ENCODE measurements at places on chromosomes 6 and 20.

- H3K27me3 ChIP-seq, result no peaks in the 10 kb centered on the region
- H3K4me1 ChIP-seq, result peaks cover 2% of the 10 kb centered on the region
- no peak overlapping the region for H3K4me3 ChIP-seq
- H3K27ac ChIP-seq, result no peak overlapping the region
- no peaks in the 10 kb centered on the region for H3K36me3 ChIP-seq
- no peak for DNase-seq
These were observed 16.2 kb upstream of the FRMD1 start for GRCh38 chr6:168095171-168095691.

GRCh38 chr6:63527658-63528514 lies 44.4 kb upstream of the LOC128125822 start:
- no peaks in the 10 kb centered on the region for H3K4me1 ChIP-seq
- H3K36me3 ChIP-seq, result no peaks in the 10 kb centered on the region
- H3K4me3 ChIP-seq, result no peak overlapping the region
- peaks cover 3% of the 10 kb centered on the region for H3K27me3 ChIP-seq
- peak; percentile 35 for DNase-seq

- DNase-seq, result no peak
- H3K27me3 ChIP-seq, result no peaks in the 10 kb centered on the region
- no peaks in the 10 kb centered on the region for H3K36me3 ChIP-seq
These were observed 76.4 kb downstream of the PHACTR2 start for GRCh38 chr6:143754204-143754603.

DNA sequence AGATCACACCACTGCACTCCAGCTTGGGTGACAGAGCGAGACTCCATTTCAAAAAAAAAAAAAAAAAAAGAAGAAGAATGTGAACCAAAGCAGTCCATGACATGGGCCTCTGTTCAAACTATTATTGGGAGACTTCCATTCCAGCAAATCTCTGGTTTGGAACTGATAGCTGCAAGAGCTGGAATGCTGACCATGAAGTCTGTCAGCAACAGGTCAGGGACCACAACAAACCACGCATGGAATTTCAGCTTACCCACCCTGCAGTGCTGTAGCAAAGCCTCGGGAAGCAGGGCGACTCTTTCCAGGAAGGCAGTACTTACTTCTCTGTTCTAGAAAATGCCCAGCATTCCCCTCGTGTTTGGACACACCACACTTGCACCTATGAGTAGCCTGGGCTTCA lies 34.1 kb upstream of the TBC1D7 start:
- H3K4me3 ChIP-seq, result no peak overlapping the region
- no peaks in the 10 kb centered on the region for H3K36me3 ChIP-seq
- no peaks in the 10 kb centered on the region for H3K27me3 ChIP-seq

DNA sequence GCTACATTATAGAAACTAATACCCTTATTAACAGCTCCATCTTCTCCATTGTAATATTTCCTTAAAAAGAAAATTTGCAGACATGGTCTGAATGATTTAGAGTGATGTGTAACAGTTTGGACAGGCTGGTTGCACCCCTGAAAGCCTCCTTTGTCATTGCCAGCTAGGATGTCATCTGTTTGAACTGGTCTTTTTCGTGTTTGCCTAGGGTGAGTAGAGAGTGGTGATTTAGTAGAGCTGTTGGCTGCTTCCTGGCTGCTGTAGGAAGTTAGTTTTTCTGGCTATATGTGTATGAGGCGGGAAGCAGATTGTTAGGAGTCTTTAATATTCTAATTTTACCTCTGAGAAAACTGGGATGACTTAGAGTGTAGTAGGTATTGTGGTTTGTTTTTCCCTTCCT lies 101.1 kb downstream of the ZFAND3 start:
- H3K4me3 ChIP-seq, result no peak overlapping the region
- H3K36me3 ChIP-seq, result no peaks in the 10 kb centered on the region
- no peaks in the 10 kb centered on the region for H3K4me1 ChIP-seq
- DNase-seq, result no peak

- no peak for DNase-seq
- H3K4me3 ChIP-seq, result no peak overlapping the region
- H3K4me1 ChIP-seq, result no peaks in the 10 kb centered on the region
- no peaks in the 10 kb centered on the region for H3K27me3 ChIP-seq
- no peaks in the 10 kb centered on the region for H3K36me3 ChIP-seq
- no peak overlapping the region for H3K27ac ChIP-seq
These were observed 499.0 kb upstream of the RNF217 start for GRCh38 chr6:124463271-124463670.

- H3K27ac ChIP-seq, result no peak overlapping the region
- H3K36me3 ChIP-seq, result no peaks in the 10 kb centered on the region
- H3K27me3 ChIP-seq, result no peaks in the 10 kb centered on the region
- no peak overlapping the region for H3K4me3 ChIP-seq
- no peaks in the 10 kb centered on the region for H3K4me1 ChIP-seq
These were observed 19.9 kb downstream of the GLYATL3 start for GRCh38 chr6:49519660-49520059.

GRCh38 chr6:163170294-163170883 lies 244.1 kb upstream of the QKI start:
- no peak overlapping the region for H3K4me3 ChIP-seq
- peak; percentile 63 for DNase-seq
- H3K27me3 ChIP-seq, result no peaks in the 10 kb centered on the region
- no peaks in the 10 kb centered on the region for H3K4me1 ChIP-seq
- H3K36me3 ChIP-seq, result no peaks in the 10 kb centered on the region

DNA sequence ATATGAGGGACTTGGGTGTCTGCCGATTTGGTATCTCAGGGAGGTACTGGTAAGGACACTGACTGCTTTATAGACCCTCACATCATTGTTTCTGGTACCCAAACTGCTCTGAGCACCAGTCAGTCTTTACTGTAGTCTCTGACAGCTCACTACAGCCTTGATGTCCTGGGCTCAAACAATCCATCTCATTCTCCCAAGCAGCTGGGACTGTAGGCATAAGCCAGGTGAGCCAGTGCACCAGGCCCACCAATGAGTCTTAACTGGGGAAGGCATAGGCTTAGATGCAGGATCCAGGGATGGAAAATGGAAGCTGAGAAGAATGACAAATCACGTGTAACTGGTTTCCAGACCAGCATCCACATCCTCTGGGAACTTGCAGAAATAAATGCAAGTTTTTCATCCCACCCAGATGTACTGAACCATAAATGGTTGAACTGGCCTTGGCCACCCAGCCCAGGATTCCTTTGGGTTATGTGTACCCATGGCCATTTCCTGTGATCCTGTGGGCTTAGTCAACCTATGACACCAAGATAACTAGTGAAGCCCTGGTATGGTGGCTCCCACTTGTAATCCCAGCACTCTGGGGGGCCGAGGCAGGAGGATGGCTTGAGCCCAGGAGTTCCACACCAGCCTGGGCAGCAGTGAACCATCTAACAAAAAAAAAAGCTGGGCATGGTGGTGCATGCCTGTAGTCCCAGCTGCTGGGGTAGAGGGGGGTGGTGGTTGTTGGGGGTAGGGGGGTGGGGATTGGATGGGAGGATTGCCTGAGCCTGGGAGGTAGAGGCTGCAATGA lies 5.8 kb downstream of the TUBB start:
- peak; percentile 77 for DNase-seq
- no peak overlapping the region for H3K4me3 ChIP-seq
- H3K36me3 ChIP-seq, result peaks cover 23% of the 10 kb centered on the region
- H3K4me1 ChIP-seq, result no peaks in the 10 kb centered on the region
- H3K27me3 ChIP-seq, result no peaks in the 10 kb centered on the region

- H3K4me3 ChIP-seq, result no peak overlapping the region
- H3K4me1 ChIP-seq, result no peaks in the 10 kb centered on the region
- no peaks in the 10 kb centered on the region for H3K27me3 ChIP-seq
These were observed 59.1 kb downstream of the AGPAT4 start for GRCh38 chr6:161214722-161215121.

DNA sequence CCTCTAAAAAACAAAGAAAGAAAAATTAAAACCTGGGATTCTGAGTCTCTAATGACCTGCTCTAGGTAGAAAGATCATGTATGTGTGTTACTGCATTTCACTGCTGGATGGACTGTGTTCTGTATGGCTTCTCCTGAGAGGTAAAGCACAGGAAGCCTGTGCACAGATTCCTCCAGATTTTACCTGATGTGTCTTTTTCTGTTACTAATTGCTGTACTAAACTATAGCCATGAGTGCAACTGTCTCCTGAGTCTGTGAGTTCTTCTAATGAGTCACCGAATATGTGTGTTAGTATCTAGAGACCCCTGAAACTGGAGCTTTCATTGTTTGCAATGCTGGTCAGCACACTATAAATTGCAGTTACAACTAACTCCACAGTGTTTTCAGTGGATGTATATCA lies 270.8 kb downstream of the CDKAL1 start:
- no peaks in the 10 kb centered on the region for H3K27me3 ChIP-seq
- no peaks in the 10 kb centered on the region for H3K36me3 ChIP-seq
- H3K27ac ChIP-seq, result no peak overlapping the region
- no peak overlapping the region for H3K4me3 ChIP-seq
- no peak for DNase-seq

- peak; percentile 67 for DNase-seq
- no peaks in the 10 kb centered on the region for H3K27me3 ChIP-seq
- no peak overlapping the region for H3K27ac ChIP-seq
- H3K4me1 ChIP-seq, result no peaks in the 10 kb centered on the region
- H3K4me3 ChIP-seq, result no peak overlapping the region
- H3K36me3 ChIP-seq, result no peaks in the 10 kb centered on the region
These were observed 338.3 kb upstream of the CHD6 start for GRCh38 chr20:41956338-41957074.

- H3K4me3 ChIP-seq, result no peak overlapping the region
- DNase-seq, result no peak
- no peak overlapping the region for H3K27ac ChIP-seq
- no peaks in the 10 kb centered on the region for H3K27me3 ChIP-seq
- H3K36me3 ChIP-seq, result no peaks in the 10 kb centered on the region
These were observed 100.9 kb downstream of the CD109 start for GRCh38 chr6:73796881-73797280.

DNA sequence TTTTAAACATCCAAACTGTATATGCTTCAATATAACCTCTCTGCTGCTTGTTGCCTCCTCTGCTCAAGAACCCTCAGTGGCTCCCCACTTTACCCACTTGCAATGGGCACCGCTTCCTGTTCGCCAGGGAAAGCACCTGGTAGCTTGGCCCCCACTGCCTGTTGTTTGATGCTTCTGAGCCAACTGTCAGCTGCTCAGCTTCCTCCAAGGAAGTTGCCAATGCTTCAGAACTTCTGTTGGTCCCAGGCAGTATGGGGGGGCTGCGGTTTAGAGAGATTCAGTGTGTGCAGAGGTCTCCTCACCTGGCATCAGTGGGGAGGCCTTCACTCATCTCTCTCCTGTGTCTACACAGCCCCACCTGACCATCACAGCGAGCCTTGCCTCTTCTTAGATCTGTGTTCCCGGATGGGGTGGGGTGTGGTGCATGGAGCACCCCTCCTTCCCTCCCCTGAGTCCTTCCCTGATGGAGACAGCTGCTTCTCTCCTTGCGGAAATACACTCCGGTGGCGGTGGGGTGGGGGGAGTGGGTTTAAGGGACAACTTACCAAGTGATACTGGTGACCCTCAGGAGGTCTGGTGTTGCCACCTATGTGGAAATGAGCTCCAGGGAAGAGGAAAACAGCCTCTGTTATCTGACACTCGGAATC lies 308.1 kb downstream of the CDH26 start:
- no peaks in the 10 kb centered on the region for H3K27me3 ChIP-seq
- no peaks in the 10 kb centered on the region for H3K4me1 ChIP-seq

GRCh38 chr6:156464100-156464878 lies 312.9 kb upstream of the ARID1B start:
- no peaks in the 10 kb centered on the region for H3K27me3 ChIP-seq
- DNase-seq, result no peak
- H3K27ac ChIP-seq, result no peak overlapping the region
- no peaks in the 10 kb centered on the region for H3K4me1 ChIP-seq
- no peaks in the 10 kb centered on the region for H3K36me3 ChIP-seq

DNA sequence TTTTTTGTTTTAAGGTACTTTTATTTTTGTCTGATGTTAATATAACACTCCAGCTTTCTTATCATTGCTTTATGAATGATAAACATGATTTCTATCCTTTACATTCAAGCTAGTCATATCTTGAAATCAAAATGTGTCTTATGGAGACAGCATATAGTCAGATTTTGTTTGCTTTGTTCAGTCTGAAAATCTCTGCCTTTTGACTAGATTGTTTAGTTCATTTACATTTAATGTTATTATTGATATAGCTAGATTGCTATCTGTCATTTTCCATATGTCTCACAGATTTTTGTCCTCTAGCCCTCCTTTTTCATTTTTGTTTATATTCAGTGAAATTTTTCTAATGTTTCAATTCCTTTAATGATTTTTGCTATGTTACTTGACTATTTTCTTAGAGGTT lies 332.8 kb downstream of the SMOC2 start:
- no peak overlapping the region for H3K27ac ChIP-seq
- H3K4me1 ChIP-seq, result no peaks in the 10 kb centered on the region
- H3K27me3 ChIP-seq, result no peaks in the 10 kb centered on the region
- no peaks in the 10 kb centered on the region for H3K36me3 ChIP-seq
- H3K4me3 ChIP-seq, result no peak overlapping the region

DNA sequence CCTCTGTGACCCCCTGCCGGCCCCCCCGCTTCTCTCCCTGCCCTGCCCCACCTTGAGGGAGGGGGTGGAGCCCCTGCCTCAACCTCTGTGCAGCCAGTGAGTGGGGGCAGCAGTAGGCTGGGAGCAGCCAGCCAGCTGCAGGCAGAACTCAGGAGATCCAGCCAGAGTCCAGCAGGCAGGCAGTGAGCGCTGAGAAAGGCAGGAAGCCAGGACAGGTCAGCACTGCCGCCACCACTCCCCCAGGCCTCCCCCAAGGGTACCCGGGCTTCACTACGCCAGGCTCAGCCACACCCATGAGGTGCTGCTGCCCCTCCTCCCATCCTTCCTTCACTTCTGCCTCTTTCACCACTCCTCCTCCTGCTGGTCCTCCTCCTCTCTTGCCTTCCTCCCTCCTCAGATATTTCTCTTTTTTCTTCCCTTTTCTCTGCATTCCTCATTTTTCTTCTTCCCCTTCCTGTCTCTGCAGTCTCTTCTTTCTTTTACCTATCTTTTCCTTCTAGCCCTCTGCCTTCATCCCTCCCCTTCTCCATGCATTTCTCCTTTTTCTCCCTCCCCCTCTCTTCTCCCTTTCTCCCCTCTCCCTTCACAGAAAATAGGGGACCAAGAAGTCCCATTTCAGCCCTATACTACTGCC lies 11.5 kb downstream of the TMEM63B start:
- no peak overlapping the region for H3K4me3 ChIP-seq
- peaks cover 2% of the 10 kb centered on the region for H3K4me1 ChIP-seq
- H3K36me3 ChIP-seq, result peaks cover 2% of the 10 kb centered on the region
- no peaks in the 10 kb centered on the region for H3K27me3 ChIP-seq
- DNase-seq, result no peak
- H3K27ac ChIP-seq, result no peak overlapping the region

GRCh38 chr6:130322673-130323268 lies 43.0 kb upstream of the TMEM200A start:
- H3K4me3 ChIP-seq, result no peak overlapping the region
- H3K4me1 ChIP-seq, result no peaks in the 10 kb centered on the region
- no peak overlapping the region for H3K27ac ChIP-seq
- peak; percentile 59 for DNase-seq
- H3K36me3 ChIP-seq, result no peaks in the 10 kb centered on the region
- no peaks in the 10 kb centered on the region for H3K27me3 ChIP-seq

- no peaks in the 10 kb centered on the region for H3K4me1 ChIP-seq
- DNase-seq, result no peak
- H3K4me3 ChIP-seq, result no peak overlapping the region
These were observed 25.5 kb upstream of the SMIM26 start for GRCh38 chr20:18541741-18542140.

GRCh38 chr6:34529665-34530327 lies 26.3 kb downstream of the SPDEF start:
- H3K4me1 ChIP-seq, result no peaks in the 10 kb centered on the region
- no peak overlapping the region for H3K4me3 ChIP-seq
- no peak overlapping the region for H3K27ac ChIP-seq
- no peaks in the 10 kb centered on the region for H3K27me3 ChIP-seq

GRCh38 chr6:17907406-17908229 lies 79.8 kb downstream of the KIF13A start:
- peak; percentile 62 for DNase-seq
- no peaks in the 10 kb centered on the region for H3K36me3 ChIP-seq
- no peak overlapping the region for H3K4me3 ChIP-seq
- no peaks in the 10 kb centered on the region for H3K27me3 ChIP-seq
- peaks cover 3% of the 10 kb centered on the region for H3K4me1 ChIP-seq
- H3K27ac ChIP-seq, result no peak overlapping the region

All from mesendoderm (in vitro differentiated cells).